Fibroblast of skin of back (primary cell): ENCODE measurements at places on chromosomes 6 and 20.

GRCh38 chr20:63782521-63782971 is 43.0 kb downstream of the SLC2A4RG start:
- DNase-seq = no peak

- DNase-seq = no peak
These were observed 67.9 kb downstream of the TRMT11 start for GRCh38 chr6:126054258-126054702.

DNA sequence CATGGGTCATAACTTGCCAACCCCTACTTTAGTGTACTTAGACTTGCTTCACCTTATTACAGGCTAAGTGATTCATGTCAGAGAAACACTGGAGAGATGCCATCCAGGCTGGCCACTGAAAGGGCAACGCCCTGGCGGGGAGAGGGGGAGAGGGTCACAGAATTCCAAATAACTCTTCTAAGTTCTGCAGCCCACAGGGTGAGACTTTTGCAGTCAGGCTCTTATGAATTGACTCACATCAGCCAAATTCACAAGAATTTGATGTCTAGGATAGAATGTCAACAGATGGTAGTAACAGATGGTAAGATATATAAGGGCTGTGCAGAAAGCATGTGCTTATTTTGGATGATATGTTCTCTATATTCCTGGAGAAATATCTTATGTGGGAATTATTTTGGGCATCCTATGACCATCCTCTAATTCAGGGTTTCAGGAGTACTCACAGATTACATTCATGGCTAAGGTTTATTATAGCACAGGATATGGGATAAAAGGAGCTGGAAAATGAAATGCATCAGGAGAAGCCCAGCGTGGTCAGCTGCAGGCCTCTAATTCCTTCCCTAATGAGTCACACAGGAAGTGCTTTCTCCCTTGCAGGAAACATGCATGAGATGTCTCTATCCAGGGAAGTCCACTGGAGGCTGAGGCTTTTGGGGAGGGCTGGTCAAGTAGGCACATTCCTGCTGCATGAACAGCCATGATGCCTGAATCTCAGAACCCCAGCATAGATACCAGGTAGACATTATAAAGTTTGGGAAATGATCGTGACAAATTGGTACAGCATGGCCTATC is 58.7 kb upstream of the RIN2 start:
- peak; percentile 96 for DNase-seq

DNA sequence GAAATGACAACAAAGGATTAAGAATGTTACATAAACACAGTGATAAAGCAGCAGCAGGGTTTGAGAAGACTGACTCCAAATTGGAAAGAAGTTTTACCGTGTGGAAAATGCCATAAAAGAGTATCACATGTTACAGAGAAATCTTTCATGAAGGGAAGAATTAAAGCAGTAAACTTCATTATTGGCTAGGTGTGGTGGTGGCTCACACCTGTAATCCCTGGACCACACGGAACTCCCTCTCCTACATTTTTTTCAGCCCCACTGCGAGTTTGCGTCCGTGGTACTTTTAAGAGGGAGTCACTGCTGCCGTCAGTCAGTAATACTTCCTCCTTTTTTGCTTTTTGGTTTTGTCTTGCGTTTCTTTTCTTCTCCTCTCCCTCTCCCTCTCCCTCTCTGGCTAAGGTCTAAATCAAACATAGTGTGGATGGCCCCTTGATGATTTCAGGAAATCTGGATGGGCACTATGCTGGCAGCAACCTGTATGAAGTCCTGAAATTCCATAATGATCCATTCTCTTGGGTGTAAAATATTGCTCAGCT is 112.3 kb downstream of the MAN1A1 start:
- DNase-seq = no peak

- no peak for DNase-seq
These were observed 171.3 kb downstream of the COL21A1 start for GRCh38 chr6:56076033-56076432.

GRCh38 chr6:160360955-160361354 is 12.8 kb downstream of the SLC22A3 start:
- no peak for DNase-seq

DNA sequence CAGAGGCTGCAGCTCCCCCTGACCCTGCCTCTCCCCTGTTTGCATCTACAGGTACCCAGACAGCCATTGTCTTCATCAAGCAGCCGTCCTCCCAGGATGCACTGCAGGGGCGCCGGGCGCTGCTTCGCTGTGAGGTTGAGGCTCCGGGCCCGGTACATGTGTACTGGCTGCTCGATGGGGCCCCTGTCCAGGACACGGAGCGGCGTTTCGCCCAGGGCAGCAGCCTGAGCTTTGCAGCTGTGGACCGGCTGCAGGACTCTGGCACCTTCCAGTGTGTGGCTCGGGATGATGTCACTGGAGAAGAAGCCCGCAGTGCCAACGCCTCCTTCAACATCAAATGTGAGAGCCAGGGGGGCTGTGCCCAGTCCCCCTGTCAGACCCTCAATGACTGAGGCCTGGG is 42.1 kb upstream of the SRF start:
- no peak for DNase-seq

- no peak for DNase-seq
These were observed 178.3 kb downstream of the ZDHHC14 start for GRCh38 chr6:157559201-157559756.
